MG63 (cell line): ENCODE measurements at places on chromosomes 3 and 15. TPM values are rescaled to one million over a fixed set of nuclear protein-coding genes. Genes with fewer than 3 reads are reported as not detected.

DNA sequence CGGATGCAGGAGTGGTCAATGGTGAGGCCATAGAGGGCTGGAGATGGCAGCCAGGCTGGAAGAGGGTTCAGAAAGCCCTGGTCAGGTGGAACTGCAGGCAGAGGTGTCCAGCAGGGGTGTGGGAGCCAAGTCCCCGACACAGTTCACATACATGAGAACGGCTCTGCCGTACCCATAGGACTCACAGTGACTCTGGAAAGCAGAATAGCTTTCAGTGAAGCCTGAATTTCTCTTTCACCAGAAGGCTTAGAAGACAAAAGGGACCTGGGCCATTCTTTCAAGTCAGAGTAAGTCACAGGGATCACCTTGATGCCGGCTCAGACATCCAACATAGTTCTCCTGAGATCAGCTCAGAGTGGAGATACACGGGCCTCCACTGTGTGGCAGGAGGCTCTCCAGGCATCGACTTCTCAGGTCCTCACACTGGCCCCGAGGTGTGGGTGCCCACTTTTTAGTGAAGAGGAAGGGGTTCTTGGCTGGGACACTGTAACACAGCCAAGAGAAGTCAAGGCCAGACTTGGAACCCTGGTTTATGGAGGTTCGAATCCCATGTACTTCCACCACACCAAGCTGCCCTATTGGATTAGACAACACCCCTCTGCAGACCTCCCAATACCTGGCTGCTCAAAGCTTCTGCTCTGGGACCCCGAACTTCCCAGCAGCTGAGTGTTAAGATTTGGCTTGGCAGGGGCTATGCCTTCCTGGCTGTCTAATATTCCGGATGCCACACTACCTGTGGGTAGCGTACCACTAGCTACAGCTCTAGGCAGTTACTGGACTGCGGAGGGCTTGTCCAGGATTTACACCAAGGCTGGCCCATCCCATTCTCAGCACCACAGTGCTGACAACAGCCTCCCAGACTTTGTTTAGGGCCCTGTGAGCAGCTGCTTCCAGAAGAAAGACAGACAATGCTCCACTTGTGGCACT, 40.4 kb upstream of the RAB6B start:
- no peak for DNase-seq

- no peak for DNase-seq
Observed at GRCh38 chr3:53350652-53351051, 3.3 kb upstream of the DCP1A start.

DNA sequence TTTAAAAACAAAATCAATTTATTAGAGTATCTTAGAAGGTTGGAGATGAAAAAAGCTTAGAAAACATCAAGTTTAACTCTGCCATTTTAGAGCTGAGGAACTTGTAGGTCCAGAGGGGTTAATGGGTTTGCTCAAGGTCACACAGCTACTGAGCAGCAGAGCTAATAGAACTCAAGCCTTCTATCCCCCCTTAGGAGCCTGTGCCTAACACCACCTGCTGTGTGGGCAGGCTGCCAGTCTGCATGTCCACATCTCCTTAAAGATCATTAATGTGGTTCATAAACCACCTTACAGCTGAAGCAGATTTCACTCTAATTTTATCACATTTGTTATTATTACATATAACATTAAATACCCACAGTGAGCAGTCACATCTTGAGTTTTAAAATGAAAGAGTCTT, 14.1 kb upstream of the SLC35G2 start:
- peak; percentile 27 for DNase-seq

DNA sequence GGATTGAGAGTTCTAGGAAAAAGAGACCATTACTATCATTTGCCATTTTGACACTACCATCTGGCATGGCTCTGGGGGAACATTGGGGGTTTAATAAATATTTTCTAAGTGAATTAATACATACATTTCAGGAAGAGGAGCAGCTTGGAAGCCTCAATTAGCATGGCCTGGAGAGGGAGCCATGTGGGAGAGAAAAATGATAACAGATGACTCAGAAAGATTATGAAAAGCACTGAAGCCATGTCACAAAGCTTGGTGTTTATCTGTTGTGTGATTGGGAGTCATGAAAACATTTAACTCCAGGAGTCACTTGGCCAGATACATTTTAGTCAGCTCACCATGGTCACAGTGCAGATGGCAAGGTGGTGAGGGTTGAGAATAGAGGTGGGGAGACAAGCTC, 121.0 kb downstream of the SSR3 start:
- no peak for DNase-seq

- DNase-seq = no peak
Observed at GRCh38 chr3:98565237-98565643, 28.2 kb downstream of the CPOX start.

GRCh38 chr3:192514081-192514753, 213.1 kb downstream of the FGF12 start:
- DNase-seq = peak; percentile 5

DNA sequence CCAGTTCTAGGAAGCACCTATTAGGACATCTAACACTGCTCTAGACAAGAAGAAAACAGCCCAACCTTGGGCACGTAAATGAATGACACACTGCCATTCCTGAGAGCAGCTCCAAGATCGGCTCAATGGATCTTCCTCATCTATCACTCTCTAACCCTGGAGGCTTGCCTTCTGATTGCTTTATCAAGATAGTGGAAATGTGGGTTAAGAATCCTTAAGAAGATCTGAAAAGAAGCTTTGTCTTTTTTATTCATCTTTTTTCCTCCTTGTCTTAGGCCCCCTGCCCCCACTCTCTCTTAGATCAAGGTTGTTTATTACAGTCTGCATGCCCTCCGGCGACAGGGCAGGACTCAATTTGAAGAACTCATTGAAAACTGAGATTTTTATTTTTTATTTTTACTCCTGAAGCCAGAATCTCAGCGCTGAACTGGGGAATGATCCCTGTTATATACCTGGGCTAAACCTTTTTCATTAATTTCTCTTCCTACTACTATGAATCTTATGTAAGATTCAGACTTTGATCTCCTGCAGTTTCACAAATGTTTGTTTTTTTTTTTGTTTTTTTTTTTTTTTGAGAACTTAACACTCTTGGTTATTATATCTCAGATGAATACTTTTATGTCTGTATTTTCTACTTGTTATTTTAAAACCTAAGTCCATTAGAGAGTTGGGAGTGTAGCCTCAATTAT, 219.5 kb downstream of the SV2B start:
- DNase-seq = no peak

GRCh38 chr3:28019740-28020139, 221.7 kb upstream of the CMC1 start:
- no peak for DNase-seq

GRCh38 chr15:85636351-85636750, 158.4 kb downstream of the KLHL25 start:
- no peak for DNase-seq

DNA sequence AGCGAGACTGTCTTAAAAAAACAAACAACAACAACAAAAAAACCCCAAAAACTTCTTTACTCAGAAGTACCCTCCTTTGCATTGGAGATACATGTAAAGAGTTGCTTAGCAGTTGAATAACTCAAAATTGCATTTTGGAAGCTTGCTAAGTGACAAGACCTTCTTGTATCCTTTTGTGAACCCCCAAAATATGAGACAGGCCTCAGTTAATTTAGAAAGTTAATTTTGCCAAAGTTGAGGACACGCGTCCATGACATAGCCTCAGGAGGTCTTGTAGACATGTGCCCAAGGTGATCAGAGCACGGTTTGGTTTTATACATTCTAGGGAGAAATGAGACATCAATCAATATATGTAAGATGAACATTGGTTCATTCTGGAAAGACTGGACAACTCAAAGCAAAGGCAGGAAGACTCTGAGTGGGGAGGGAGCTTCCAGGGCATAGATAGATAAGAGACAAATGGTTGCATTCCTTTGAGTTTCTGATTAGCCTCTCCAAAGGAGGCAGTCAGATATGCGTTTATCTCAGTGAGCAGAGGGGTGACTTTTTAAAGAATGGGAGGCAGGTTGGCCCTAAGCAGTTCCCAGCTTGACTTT, 1.7 kb upstream of the ARF4 start:
- no peak for DNase-seq

GRCh38 chr3:182843478-182843877, 50.2 kb downstream of the ATP11B start:
- DNase-seq = no peak

DNA sequence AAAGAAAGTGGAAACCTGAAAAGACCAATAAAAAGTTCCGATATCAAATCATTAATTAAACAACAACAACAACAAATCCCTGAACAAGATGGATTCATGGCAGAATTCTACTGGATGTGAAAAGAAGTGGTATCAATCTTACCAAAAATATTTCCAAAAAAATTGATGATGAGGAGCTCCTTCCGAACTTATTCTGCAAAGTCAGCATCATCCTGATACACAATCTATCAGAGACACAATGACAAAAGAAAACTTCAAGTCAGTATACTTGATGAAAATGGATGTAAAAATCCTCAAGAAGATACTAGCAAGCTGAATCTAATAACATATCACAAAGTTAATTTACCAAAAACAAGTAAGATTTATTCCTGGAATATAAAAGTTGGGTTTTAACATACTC, 881.8 kb downstream of the SI start:
- no peak for DNase-seq

DNA sequence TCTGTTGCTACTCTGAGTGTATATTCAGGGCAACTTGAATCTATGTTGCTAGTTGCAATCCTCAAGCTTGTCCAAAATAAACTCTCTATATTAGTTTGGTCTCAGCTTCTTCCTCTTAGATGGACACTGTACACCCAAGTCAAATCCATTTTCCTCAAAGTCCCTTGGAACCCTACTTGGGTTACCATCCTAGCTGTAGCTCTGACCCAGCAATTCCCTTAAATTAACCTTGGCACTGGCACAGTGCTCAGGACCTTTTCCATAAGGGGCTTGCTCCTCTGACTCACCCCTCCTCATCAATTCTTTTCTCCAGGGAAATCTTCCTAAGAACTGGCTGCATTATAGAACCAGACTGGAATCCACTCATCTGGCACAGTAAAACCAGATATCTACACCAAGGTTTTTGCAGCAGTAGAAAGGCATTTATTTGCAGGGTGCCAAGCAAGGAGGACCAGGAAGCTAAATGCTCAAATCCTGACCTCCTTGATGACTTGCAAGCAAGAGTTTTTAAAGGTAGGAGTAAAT, 44.9 kb upstream of the B3GALNT1 start:
- DNase-seq = peak; percentile 39

GRCh38 chr3:63908081-63908736, 4.0 kb downstream of the SCAANT1 start:
- DNase-seq = no peak

DNA sequence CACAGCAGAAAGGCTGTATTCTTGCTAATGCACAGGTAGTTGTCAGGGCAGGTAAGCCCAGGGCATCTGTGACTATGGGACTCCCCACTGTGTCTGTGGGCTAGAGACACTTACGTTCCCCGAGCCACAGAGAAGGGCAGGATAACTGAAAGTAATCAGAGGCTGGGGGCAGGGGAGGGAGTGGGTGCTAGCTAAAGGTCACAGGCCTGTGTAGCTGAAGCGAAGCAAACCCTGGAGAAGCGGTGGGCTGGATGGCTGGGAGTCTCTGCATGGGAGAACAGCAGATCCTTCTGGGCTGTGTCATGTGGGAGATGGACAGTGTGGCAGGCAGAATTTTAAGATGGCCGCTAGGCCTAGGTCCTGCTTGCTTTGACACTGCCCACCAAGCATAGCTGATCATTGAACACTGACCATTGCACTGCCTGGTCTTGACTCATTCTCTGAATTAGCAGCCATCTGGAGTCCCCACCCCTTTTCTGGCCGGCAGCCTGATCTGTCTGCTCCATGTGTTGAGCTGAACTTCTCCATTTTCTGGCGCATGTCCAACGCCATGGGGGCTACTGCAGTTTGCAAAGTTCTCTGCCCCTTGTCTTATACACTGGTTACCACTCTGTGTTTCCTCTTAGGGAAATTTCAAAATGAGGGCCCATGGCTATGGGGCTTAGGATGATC, 110.0 kb downstream of the DGKG start:
- peak; percentile 35 for DNase-seq

- no peak for DNase-seq
Observed at GRCh38 chr3:188760408-188760807, 411.4 kb upstream of the TPRG1 start.

Gene CCDC33
- total RNA-seq = not detected in 2 replicates

Gene HHATL
- not detected in 2 replicates for total RNA-seq

Gene GRM7
- total RNA-seq = not detected in 2 replicates

Gene MYO5C
- total RNA-seq = not detected in 2 replicates

Gene SCN11A
- total RNA-seq = not detected in 2 replicates

Gene RBMS3
- 3.0 and 12.0 TPM in 2 replicates for total RNA-seq

Gene PLCH1
- total RNA-seq = not detected in 2 replicates
